ENCODE measurements at places on chromosomes 13 and 19. TPM values are rescaled to one million over a fixed set of nuclear protein-coding genes. Genes with fewer than 3 reads are reported as not detected.

ZNF229 gene
- total RNA-seq, result 11.7 TPM

CACNA1A gene
- 8.5 TPM for total RNA-seq

C5AR1 gene
- not detected for total RNA-seq

CLEC17A gene
- not detected for total RNA-seq

ETV2 gene
- not detected for total RNA-seq

C13orf42 gene
- total RNA-seq, result not detected

ITGBL1 gene
- 462 TPM for total RNA-seq

LGALS14 gene
- total RNA-seq, result not detected

MAP2K2 gene
- 212 TPM for total RNA-seq

PABPC3 gene
- total RNA-seq, result under 0.01 TPM

DOCK9 gene
- total RNA-seq, result 10.7 TPM

PEG3 gene
- 1.5 TPM for total RNA-seq

VASP gene
- 135 TPM for total RNA-seq

NMRK2 gene
- total RNA-seq, result not detected

CCDC70 gene
- not detected for total RNA-seq

Data from GM23248 (cell line).